Activated CD4-positive, alpha-beta T cell treated with anti-CD3 and anti-CD28 coated beads, Interleukin-2, amount 10 ng/mL, durations not matched to agents 24 days and 14 days (primary cell): ENCODE measurements at places on chromosomes 16 and 17. TPM values are rescaled to one million over a fixed set of nuclear protein-coding genes. Genes with fewer than 3 reads are reported as not detected.

The ZNF668 gene
- 15.6 and 15.9 TPM in 2 replicates for total RNA-seq

The ANTKMT gene
- 38.5 and 56.3 TPM in 2 replicates for total RNA-seq

The KRT20 gene
- not detected in 2 replicates for total RNA-seq

The DBF4B gene
- total RNA-seq, result 25.2 and 25.7 TPM in 2 replicates

The KRT24 gene
- total RNA-seq, result not detected in 2 replicates

The NOD2 gene
- total RNA-seq, result 8.3 and 9.3 TPM in 2 replicates

The AHSP gene
- total RNA-seq, result not detected in 2 replicates

The TBC1D3I gene
- total RNA-seq, result 0.65 and 1.9 TPM in 2 replicates

The IL21R gene
- total RNA-seq, result 94.9 and 100 TPM in 2 replicates

The UMOD gene
- total RNA-seq, result not detected in 2 replicates

The FAM20A gene
- not detected in 2 replicates for total RNA-seq
